Bone marrow (tissue), 2 donors: ENCODE measurements at places on chromosomes 3 and 15.

- DNase-seq: no peak
These were observed 88.7 kb downstream of the DMXL2 start for GRCh38 chr15:51533672-51534398.

DNA sequence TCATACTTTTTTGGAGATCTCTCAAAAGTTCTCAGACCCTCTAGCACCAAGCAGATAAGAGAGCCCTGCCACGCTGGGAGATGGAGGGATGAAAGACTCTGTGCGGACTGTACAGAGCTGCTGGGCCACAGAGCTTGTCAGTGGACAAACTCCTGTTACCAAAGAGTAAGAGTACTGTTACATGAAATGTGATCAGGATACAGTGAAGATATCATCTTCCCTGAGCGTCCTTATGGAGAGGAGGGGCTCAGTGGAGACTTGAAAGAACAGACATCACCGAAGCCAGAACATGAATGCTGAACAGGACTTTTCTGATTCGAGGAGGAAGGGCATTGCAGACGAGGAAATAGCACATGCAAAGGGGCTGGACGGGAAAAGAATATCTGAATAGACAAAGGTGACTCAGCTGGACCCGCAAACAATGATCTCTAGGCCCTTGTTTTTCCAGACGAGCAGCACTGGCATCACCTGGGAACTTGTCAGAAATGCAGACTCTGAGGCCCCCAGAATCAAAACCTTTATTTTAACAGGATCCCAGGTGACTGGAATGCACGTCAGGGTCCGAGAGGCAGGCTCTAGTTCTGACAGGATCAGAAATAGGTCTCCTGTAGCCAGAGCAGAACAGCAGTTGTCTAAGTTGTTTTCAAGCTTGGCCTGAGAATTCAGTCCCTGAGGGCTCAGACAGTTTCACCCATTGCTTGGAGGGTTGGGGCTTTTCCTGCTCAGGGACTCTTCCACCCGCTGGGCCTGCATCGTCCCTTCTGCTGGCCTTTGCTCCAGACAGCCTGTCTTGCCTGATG is 277.9 kb downstream of the RPLP1 start:
- DNase-seq: no peak

DNA sequence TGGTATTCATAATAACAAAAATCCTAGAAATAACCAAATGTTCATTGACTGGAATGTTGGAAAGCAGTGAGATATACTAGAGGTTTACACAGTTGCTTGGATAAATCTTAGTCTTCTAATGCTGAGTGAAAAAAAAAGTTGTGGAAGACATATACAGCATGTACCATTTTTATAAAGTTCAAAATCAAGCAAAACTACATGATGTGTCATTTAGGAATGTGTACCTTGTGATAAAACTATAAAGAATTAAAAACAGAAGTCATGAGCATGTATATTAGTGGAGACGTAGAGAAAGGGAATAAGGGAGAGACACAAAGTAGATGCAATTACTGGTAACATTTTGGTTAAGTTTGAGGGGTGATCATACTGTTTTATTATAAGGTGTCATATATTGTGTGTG is 45.2 kb downstream of the FBXL2 start:
- DNase-seq: no peak

GRCh38 chr15:68413363-68414205 is 18.4 kb downstream of the ITGA11 start:
- no peak for DNase-seq

DNA sequence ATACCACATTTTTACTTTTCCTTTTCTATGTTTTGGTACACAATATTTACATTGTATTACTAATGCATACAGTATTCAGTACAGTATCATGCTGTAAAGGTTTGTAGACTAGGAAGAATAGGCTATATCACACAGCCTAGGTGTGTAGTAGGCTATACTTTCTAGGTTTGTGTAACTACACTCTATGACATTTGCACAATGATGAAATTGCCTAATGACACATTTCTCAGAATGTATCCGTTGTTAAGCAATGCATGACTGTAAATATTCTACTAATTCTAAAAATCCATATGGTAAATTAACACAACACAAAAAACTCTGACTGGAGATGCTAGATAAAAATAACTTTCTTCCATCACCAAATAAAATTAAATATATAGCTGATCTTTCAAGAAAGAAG is 16.2 kb downstream of the NEDD4 start:
- DNase-seq: no peak

DNA sequence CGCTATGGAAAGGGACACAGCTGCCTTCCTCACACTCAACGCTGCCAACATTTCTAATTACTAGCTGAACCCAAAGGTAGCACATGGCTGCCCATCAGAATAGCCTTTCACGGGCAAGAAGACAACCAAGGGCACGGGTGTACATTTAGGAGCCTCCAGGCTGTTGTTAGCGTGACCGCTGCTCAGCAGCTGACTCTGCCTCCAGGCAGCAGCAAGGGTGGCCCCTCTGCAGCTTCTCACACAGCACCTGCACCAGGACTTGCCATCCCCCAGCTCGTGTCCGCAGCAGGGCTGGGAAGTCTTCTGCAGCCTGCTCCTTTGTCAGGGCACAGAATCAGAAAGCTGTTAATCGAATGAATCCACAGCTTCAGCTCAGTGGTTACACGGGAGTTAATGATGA is 146.8 kb downstream of the ADAMTS17 start:
- no peak for DNase-seq

- DNase-seq: no peak
These were observed 171.1 kb upstream of the CGNL1 start for GRCh38 chr15:57205027-57205855.

- DNase-seq: no peak
These were observed 6.1 kb downstream of the IQCF5 start for GRCh38 chr3:51869304-51869703.

DNA sequence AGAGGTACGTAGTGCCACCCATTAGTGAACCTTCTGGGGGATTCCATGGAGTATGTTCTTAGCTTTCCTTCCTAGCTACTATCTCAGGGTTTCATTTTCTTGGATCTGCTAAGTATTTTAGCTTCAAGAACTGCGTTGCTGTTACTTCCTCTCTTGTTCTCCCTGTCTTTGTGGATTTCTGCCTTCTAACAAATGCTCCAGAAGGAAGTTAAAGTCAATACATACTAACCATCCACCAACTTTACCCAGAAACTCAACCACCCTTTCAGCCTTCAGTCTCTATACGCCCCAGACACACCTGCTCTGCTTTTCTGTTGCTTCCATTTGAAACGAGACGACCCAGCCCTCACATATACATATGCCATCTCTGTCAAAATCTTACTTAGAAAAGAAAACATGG is 2.4 kb upstream of the KLF13 start:
- DNase-seq: peak; percentile 32

GRCh38 chr15:45179221-45179985 is 8.4 kb downstream of the SHF start:
- no peak for DNase-seq

- DNase-seq: no peak
These were observed 91.1 kb upstream of the KLF13 start for GRCh38 chr15:31235311-31236183.

DNA sequence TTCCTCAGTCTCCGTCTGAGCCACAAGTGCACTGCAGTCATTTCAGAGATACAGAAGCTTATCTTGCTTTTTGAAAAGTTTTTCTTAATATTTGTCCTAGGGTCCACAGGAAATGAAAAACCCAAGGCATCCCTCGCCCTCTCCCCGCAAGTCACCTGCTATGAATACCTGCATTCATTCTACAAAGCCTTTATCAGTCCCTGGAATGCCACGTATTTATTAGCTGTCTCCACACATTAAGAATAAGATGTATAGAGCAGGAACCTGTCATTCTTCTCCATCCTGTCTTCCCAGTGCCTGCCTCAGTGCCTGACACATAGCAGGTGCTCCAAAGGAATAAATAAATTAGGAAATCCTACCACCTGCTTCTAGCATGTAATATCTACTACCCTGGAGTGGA is 73.3 kb upstream of the ICE2 start:
- DNase-seq: no peak

DNA sequence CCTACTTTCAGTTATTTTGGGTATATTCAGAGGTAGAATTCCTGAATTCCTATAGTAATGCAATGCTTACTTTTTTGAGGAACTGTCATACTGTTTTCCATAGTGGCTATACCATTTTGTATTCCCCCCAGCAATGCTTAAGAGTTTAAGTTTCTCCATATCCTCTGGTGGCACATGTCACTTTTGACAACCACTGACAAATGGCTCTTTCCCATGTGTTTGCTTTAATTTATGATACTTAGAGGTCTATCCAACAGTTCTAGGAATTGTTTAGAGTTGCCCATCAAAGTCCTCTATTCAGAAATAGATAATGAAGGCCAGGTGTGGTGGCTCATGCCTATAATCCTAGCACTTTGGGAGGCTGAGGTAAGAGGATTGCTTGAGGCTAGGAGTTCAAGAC is 128.9 kb upstream of the CFAP20DC start:
- DNase-seq: no peak

GRCh38 chr15:39213385-39213840 is 367.5 kb upstream of the THBS1 start:
- no peak for DNase-seq
